ENCODE measurements at places on chromosomes 3 and 15. TPM values are rescaled to one million over a fixed set of nuclear protein-coding genes. Genes with fewer than 3 reads are reported as not detected.

DNA sequence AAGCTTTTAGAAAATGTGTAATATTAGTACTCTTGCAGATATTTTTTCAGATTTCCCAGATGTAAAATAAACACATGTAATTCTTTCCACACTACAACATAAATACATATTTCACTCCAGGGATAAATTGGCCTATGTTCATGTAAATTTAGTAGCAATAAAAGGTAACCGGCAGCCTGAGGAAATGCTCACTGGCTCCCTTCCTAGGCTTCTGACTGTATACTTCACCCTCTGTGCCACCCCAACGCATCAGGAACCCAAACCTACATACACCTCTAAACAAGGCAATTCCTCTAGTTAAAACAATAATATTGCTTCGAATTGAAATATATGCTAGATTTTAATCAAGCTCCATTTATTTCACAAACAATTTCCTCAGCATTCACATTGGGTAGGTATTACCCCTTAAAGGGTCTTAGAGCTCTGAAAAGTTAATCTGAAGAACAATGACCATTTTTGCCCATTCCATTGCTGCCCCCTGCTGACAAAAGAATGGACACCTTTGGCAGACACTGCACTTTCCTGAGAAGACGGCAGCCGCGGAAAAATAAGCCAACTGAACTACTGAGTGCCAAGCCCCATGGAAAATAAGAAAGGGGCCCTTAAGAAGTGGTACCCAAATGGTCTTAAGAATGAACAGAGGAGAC is 212.5 kb downstream of the OSBPL10 start:
- DNase-seq: peak; percentile 50

DNA sequence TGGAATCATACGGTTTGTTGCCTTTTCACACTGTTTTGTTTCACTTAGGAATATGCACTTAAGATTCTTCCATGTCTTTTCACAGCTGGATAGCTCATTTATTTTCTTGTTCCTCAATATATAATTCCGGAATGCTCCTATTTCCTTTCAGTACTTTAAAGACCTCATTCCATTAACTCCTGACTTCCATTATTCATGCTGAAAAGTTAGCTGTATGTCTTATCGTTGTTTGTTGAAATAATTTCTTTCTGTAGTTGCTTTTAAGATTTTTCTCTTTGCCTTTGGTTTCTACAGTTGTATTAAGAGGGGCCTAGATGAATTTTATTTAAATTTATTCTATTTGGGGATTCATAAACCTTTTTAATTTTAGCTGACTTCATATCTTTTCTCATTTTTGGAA is 122.2 kb downstream of the ANXA2 start:
- no peak for DNase-seq

GRCh38 chr3:156720826-156721225 is 46.4 kb downstream of the TIPARP start:
- DNase-seq: no peak

DNA sequence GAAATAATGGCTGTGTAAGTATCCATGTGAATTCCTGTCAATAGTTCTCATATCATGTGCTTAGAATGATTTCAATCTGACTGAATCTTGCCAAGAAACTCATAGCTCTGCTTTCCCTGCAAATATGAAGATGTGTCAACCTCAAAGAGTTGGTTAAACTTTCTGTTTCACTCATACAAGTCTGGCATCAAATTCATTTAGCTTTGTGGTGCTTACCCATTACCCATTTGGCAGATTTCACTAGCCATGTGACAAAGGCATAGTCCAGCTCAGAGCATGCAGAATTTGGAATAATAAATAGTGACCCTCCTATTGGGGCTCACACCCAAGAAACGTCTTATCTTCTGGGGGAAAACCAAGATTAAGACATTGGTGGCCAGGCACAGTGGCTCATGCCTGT is 256.6 kb upstream of the TPRG1 start:
- DNase-seq: no peak

DNA sequence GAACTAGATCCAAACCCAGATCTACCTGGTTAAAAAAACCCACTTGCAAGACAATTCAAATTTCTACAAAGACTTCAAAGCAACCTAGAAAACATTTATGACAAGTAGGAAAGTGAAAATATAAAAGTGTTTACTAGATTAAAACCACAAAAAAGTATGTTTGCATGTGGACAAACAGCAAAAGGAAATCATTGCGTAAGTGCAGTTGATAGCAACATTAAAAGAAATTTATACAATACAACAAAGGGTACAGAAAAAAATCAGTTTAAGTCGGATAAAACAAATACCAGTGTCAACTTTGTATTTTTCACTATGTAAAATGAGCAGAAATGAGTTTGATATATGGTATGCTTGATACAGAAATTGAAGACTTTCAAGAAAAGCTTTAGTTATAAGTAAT is 2.6 kb downstream of the EIF5A2 start:
- DNase-seq: no peak

- no peak for DNase-seq
Measured at GRCh38 chr3:11379238-11379823, 107.1 kb downstream of the ATG7 start.

- no peak for DNase-seq
Measured at GRCh38 chr15:88015228-88015860, 241.2 kb downstream of the NTRK3 start.

- no peak for DNase-seq
Measured at GRCh38 chr15:55387027-55387426, 21.1 kb downstream of the CCPG1 start.

GRCh38 chr3:118900737-118901525 is 133.7 kb downstream of the IGSF11 start:
- no peak for DNase-seq

DNA sequence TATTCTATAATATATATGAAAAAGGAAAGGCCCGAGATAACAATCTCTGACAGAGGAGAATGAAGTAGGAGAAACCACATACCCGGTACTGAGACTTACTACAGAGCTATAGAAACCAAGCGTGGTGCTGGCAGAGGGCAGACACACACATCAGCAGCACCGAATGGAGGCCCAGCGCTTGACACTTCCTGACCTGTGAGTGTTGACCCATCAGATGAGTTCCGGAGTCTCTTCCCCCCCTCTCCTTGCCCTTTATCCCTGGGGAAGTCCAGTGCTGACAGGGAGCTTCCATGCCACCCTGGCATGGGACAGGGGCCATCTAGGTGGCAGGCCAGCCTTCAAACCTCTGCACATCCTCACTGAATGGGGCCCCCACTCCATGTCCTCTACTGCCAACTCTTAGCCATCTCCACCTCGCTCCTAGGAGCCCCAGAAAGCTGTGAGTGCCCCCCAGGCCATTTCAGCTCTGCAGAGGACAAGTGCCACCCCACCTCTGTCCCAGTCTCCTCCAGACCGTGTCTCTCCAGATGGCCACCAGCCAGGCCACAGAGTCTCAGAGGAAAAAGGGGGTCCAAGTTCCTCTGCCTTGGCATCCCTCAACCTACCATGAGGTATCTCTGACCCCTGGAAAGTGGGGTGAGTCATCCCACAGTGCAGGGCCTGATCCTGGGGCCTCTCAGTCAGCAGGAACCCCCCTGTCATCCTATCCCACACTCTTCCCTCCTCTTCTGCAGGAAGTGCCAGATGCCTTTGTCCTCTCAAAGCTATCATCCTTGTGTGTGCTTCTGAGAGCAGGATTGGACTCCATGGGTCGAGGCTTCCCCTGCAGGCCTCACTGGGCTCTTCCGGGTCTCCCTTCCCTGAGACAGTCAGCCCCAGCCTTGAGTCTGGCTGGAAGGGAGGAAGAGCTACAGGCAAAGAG is 116.5 kb upstream of the ALDH1A3 start:
- DNase-seq: no peak

DNA sequence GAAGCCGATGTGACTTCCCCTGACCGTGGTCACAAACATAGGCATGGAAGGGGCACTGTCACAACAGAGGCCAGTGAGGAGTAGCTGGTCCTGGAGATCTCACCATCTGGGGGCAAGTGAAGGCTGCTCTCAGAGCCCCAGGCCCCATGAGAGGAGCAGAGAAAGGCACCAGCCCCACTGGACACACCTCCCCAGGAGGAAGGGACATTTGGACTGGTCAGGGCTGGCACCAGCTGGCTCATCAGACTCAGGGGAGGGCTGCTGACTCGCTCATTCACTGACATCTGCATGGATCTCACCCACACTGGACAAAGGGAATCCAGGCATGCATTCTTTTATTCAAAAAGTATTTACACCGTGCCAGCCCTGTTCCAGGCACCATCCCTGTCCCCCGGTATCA is 26.8 kb downstream of the ESYT3 start:
- DNase-seq: no peak

GRCh38 chr3:77414881-77415280 is 375.0 kb downstream of the ROBO2 start:
- DNase-seq: no peak

- DNase-seq: no peak
Measured at GRCh38 chr15:80247320-80247719, 4.7 kb downstream of the CTXND1 start.

DNA sequence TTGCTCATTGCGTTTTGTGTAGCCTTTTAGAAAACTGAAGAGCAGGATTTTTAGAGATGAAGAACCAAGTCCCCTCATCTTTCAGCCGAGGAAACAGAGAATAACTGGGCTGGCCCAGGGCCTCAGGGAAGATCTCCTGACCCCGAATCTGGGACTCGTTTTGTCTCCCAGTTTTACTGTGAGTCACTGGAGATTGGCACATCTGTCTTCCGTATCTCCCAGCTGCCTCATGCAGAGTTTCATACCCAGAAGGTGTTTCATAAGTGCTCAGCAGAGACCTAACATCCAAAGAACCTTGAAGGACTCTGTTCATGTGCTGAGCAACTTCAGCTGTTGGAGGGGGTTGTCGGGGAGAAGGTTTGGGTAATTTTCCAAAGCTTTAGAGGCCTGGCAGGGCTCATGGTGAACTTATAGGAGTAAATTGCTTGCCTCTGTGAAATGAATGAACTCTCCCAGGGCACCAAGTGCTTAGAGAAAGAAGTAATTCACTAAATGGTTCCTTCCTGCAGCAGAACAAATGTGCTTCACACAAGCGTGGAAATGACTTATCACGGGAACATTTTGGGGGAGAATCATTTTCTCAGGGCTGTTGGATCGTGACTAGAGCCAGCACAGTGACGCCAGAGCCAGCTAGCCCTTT is 121.4 kb downstream of the FAM43A start:
- no peak for DNase-seq

- DNase-seq: no peak
Measured at GRCh38 chr3:180329187-180329586, 272.8 kb upstream of the TTC14 start.

GRCh38 chr3:179100652-179101051 is 29.0 kb upstream of the ZMAT3 start:
- DNase-seq: no peak

- DNase-seq: no peak
Measured at GRCh38 chr3:172641291-172641690, 69.6 kb downstream of the NCEH1 start.

DNA sequence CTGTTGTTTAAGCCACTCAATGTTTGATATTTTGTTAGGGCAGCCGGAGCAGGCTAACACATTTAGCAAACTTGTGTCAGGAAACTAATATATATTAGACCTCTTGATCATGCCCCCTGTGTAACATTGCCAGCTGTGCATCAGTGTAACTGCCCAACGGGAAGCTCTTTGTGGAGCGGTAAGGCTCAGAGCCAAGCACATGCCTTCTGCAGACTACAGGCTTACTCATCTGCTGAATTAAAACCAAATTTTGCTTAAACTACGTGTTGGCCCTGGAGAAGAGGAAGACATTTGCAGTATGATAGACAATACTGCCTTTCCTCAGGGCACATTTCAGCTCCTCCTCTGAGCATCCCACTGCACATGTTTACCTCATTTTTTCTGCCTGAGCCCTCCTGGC is 50.5 kb upstream of the KCNMB2 start:
- DNase-seq: no peak

DNA sequence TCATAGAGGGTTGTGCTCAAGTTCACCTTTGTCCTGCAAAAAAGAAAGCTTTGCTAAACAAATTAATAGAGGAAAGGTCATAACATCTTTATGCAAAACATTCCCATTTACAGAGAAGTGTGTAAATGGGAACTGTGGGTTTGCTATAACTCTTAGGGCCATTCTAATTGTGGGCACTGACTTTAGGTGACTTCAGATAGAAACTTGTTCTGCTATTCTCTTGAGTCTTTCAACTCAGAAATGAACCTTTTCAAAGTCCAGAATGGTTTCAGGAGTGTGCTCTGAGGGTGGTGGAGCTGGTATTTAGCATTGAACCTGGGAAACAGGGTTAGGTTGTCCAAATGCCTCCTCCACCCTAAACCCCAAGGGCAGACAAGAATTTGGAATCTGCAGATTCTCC is 34.0 kb downstream of the SPTSSB start:
- no peak for DNase-seq

- no peak for DNase-seq
Measured at GRCh38 chr15:38997841-38998240, 433.2 kb upstream of the RASGRP1 start.

DNA sequence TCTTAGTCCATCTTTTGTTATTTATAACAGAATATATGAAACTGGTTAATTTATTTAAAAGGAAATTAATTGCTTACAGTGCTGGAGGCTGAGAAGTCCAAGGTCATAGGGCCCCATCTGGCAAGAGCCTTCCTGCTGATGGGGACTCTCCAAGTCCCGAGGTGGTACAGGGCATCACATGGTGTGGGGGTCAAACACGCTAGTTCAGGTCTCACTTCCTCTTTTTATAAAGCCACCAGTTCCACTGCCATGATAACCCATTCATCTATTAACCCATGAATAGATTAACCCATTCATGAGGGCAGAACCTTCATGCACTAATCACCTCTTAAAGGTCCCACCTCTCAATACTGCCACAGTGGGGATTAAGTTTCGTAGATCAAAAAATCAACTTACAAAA is 659.3 kb downstream of the NAALADL2 start:
- DNase-seq: no peak

THPO gene
- 0.84 TPM for total RNA-seq

PLS1 gene
- 52.3 TPM for total RNA-seq

KY gene
- total RNA-seq: 0.49 TPM

TM4SF18 gene
- total RNA-seq: 0.55 TPM

CHRFAM7A gene
- 19.9 TPM for total RNA-seq

CPNE9 gene
- not detected for total RNA-seq

C3orf62 gene
- 7.1 TPM for total RNA-seq

AGBL1 gene
- 13.5 TPM for total RNA-seq

LMAN1L gene
- not detected for total RNA-seq

GJD2 gene
- total RNA-seq: not detected

WDR93 gene
- 2.4 TPM for total RNA-seq

UTS2B gene
- total RNA-seq: 0.74 TPM

Measured in upper lobe of left lung (tissue), 6 donors.